ENCODE measurements at places on chromosomes 2 and 18.
A peak's percentile ranks its signal among the peaks of the same experiment; 100 is the strongest.

GRCh38 chr2:69168950-69169654 lies 156.1 kb downstream of the ANTXR1 start:
- DNase-seq: no peak

GRCh38 chr2:73981081-73982001 lies 3.4 kb upstream of the TET3 start:
- DNase-seq: peak; percentile 27

- no peak for DNase-seq
These were observed 4.0 kb downstream of the CYP27C1 start for GRCh38 chr2:127216095-127216494.

DNA sequence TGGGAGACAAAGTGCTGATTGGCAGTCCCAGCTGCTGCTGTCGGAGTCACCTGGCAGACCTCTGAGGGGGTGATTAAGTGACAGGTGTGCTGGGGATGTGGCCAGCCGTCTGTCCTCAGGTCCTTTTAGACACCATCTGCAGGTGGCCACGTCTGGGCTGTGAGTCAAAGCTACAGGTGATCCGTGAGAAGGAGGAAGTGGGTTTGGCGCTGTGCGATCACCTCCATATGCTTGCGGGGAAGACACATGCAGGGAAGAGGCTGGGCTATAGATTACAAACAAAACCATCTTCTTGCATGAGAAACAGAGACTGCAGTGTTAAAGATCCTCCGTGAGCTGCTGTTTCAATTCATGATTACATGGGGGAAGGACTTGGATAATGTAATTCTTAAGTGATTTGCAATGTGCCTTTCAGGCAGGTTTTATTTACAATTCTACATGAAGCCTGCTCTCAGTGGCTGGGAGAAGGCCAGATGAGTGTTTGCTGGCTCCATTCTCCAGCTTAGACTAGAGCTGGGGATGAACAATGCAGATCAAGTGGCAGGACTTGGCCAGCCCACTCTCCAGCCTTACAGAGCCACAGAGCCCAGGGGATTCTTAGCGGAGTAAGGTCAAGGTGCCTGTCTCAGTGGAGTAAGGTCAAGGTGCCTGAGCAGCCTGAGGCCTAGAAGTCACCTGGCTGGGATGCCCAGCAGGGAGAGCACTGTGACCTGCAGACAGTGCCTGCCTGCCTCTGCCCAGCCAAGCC lies 87.8 kb downstream of the LYPD1 start:
- no peak for DNase-seq
